Mammary epithelial cell (primary cell): ENCODE measurements at places on chromosomes 11 and 22.
A peak's percentile ranks its signal among the peaks of the same experiment; 100 is the strongest.

DNA sequence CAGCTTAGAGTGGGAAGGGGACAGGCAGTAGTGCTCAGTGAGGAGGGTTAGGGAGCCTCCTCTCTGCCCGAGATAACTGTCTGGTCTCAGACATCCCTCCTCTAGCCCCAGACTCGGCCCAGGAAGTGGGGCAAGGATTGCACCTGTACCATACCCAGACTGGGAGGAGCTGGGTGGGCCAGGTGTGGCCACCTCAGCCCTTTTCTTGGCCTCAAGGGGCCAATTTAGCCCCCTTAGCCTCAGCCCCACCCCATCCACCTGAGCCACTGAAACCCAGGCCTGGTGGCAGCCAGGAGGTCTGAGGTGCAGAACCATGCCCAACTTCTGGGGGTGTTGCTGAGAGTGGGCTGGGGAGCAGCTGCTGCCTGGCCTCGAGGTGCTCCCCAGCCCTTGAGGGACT, 6.5 kb downstream of the RELT start:
- DNase-seq = no peak

- no peak for DNase-seq
Observed at GRCh38 chr22:17435375-17435774, 66.1 kb downstream of the CECR2 start.

GRCh38 chr11:116853461-116854073, 16.1 kb upstream of the APOA1 start:
- DNase-seq = peak; percentile 96

DNA sequence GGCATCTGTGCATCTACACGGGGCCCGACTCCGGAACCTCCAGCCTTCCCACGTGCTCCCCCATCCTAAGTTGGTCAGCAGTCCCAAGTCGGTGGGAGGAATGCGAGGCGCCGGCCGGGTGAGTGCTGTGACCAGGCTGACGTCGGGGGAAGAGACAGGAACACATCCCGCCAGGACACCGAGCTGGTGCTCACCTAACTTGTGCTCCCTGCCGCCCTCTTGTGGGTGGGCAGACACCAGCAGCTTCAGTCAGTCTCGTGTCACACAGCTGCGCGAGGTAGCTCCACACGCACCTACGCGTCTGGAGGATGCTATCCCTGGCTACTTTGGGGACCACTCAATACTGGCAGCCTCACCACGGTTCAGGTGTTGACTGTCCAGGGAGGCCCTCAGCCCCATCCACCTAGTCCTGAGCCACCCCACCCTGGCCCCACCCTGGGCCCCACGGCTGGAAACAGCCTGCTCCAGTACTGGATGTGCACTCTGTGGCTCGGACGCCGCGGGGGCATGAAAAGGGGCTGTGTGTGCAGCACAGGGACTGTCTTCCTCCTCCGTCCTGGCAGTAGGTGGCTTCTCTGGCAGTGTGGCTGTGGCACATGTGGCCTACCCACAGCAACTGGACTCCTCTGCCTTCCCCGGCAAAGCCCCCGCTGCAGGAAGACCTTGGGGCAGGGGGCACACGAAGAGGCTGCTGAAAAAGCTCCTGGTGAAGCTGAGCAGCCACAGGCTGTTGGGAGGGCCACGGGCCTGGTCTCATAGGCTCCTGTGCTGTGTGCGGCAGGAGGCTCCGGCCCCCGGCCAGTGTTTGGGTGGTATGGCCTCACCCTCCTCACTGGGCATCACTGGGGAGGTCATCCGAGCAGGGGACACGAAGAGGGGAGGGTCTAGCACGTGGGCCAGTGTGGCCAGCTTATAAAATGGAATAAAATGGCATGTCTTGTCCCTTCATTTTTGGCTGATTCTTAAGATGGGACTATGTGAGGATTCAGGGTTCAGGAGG, 11.2 kb upstream of the BID start:
- peak; percentile 39 for DNase-seq

- peak; percentile 63 for DNase-seq
Observed at GRCh38 chr22:46036558-46037408, 59.8 kb upstream of the WNT7B start.

DNA sequence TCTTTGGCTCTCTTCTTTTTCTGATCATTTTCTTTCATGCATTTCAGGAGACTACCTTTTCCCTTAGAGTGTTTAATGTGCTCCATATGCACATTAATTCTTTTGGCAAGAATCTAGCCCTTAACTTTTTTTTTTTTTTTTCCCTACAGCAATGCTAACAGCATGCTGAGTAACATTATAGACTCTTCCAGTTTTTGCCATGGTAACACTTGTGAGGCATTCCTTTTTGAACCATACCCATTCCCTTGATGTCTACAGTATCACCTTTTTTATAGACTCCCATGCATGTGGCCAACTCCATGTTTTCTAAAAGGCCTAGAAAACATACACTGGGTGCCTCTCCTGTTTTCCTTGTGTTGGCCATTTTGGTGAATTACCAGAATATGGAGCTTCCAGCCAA, 2.9 kb upstream of the MRPL17 start:
- no peak for DNase-seq

- no peak for DNase-seq
Observed at GRCh38 chr11:13952221-13952620, 10.3 kb upstream of the SPON1 start.

- DNase-seq = no peak
Observed at GRCh38 chr11:69803604-69804218, 15.5 kb downstream of the FGF3 start.

DNA sequence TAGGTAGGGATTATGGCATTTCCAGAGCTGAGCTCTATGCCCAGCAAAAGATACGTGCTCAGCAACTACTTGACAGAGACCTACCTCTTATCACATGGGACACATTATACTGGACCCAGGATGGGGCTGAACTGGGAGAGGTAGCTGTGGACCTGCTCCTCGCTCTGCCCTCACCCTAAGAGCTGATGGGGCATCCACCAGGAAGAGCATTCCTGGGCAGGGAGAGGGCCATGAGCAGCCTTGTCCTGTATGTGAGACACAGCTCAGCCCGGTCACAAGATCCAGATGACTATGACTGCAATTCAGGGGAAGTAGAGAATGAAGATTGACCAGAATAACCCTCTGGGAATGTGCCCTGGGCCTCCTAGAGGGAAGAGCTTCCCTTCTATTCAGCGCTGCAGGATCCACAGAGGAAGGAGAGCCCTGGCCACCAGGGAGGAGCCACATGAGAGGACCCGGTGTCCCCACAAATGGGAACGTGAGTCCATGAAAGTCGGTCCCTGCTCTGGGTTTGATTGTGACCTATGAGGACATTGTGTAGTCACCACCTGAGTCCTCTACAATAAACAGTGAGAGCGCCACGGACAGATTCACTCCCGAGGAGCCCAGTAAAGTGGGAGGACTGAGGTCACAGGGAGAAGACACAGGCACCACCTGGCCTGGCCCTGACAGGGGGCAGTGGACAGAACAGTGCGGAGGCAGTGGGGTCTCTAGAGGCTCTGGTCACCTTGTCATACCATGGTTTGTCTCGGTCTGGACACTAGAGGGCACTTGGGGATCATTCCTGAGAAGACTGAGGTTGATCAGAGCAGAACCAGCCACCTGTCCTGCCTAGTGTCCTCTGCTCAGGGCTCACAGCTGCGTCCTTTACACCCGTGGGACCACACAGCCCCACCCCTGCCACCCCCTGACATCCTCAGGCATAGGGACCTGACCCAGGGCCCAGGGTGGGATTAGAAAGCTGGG, 99.5 kb downstream of the ZNF280B start:
- peak; percentile 5 for DNase-seq

GRCh38 chr22:27170491-27170890, 513.1 kb downstream of the MIAT start:
- no peak for DNase-seq

- no peak for DNase-seq
Observed at GRCh38 chr11:41282395-41282794, 177.1 kb downstream of the LRRC4C start.

DNA sequence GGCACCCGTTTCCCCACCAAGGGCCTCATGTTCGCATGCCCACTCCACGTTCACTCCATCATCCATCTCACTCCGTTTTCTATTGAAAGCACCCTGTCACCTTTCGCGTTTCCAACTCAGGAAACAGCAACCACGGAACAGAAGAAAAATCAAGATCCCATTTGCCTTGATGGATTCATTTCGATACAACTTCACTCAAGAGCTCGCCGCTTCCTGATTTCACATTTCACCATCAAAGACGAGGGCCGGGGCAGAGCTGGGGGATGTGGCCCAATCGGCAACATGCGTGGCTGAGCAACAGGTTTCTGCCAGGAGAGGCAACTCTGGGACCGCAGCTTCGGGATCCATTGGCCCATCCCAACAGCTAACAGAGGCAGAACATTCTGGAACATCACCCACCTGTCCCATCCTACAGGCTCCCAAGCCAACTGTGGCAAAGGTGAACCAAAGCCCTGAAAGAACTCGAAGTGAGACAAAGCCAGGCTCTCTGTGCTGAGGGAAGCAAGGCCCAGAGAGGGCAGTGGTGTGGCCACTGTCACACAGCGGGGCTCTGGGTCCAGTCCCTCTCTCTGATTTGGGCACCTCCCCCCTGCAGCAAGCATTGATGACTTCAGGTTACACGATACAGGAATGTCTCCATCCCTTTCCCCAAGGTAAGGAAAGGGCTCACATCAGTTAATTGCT, 36.2 kb upstream of the CD5 start:
- no peak for DNase-seq

- peak; percentile 81 for DNase-seq
Observed at GRCh38 chr22:35070451-35071093, 4.6 kb downstream of the ISX start.

DNA sequence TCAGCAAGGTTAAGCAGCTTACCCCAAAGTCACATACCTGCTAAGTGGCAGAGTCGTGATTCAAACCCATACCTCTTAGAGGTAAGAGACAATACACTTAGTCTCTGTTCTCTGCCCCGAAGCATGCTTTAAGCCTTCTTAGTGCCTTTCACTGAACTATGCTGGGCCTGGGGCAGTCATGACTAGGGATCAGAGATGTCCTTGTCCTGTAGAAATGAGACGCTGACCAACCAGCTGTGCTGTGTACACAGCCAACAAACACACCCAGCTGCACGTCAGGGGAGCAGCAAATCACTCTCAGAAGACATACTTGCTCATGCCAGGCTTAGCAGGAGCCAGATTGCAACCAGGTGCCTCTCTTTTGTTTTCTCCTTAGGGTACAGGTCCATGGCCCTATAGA, 255.7 kb downstream of the BUD13 start:
- no peak for DNase-seq

DNA sequence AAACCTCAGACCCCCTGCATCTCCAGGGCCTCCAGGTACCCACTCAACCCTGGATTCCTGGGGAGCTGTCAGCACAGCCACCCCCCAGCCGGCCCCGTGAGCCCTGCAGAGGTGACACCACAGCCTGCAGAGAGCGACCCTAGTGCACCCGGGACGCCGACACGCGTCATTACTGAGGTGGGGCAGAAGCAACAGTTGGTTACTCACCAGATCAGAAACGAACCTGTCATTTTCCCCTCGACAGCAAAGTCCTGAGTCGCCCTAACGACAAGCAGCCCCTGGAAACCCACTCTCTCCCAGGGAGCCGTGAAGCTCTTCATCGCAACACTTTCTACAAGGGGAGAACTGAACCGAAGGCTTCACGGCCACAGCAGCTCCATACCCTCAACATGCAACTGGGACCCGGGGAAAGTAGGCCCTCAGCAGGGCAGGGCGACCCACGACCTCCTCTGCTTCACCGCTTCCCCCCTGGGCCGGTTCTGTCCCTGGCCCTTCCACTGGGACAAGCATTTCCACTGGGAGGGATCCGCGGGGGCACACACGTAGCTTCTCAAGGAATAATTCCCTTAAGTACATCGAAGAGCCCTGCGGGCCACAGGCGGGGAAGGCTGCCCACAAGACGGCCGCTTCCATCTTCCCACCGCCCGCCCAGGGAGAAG, 1.6 kb downstream of the BRD1 start:
- peak; percentile 46 for DNase-seq

GRCh38 chr11:38402063-38402462, 1804.0 kb upstream of the RAG2 start:
- no peak for DNase-seq

DNA sequence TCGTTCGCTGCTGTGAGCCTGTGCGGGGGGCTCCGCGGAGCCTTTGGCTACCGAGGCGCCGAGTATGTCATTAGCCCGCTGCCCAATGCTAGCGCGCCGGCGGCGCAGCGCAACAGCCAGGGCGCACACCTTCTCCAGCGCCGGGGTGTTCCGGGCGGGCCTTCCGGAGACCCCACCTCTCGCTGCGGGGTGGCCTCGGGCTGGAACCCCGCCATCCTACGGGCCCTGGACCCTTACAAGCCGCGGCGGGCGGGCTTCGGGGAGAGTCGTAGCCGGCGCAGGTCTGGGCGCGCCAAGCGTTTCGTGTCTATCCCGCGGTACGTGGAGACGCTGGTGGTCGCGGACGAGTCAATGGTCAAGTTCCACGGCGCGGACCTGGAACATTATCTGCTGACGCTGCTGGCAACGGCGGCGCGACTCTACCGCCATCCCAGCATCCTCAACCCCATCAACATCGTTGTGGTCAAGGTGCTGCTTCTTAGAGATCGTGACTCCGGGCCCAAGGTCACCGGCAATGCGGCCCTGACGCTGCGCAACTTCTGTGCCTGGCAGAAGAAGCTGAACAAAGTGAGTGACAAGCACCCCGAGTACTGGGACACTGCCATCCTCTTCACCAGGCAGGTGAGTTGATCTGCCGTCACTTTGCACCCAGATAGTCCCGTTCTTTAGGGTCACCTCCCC, 1.0 kb downstream of the ADAMTS15 start:
- DNase-seq = no peak

DNA sequence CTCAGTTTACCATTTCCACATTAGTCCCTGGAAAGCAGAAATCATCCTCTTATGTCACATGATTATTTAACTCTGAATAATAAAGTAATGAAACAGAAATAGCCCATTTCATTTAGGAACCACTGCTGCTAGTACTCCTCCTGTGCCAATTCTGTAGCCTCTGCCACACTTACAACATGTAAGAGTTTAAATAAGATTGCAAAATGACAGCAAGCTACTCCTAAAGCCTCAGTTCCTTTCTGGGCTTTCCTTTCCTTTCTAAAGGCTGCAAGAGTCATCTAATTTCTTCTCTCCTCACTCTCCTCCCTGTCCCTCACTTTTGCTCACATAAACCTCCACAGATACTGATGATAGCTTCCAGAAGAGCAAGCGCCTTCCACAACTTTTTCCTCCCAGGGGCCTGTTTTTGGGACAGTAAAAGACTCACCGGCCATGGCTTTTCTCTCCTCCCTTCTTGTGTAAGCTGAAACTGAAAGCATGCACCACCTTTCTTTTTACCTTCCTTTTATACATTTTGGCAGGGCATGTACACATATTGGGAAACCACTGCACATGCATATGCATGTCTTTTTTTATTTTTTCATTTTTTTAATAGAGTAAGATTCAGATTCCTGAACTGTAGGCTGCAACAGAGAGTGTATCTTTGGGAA, 38.5 kb downstream of the CARD18 start:
- DNase-seq = peak; percentile 63

DNA sequence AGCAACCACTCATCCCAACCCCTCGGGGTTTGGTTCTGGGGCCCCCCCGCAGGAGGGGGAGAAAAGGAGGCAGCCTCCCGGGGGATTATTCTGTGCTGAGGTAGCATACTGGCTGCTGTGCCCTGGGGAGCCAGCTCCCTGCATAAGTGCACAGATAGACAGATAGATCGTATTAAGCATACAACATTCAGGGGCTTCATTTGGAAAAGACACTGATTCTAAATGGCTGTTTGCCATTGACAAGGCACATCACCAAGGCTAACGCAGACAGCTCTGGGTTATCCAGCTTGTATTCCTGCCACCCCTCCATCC, 547.9 kb downstream of the BUD13 start:
- DNase-seq = no peak
